ENCODE measurements at places on chromosomes 6 and 20.

DNA sequence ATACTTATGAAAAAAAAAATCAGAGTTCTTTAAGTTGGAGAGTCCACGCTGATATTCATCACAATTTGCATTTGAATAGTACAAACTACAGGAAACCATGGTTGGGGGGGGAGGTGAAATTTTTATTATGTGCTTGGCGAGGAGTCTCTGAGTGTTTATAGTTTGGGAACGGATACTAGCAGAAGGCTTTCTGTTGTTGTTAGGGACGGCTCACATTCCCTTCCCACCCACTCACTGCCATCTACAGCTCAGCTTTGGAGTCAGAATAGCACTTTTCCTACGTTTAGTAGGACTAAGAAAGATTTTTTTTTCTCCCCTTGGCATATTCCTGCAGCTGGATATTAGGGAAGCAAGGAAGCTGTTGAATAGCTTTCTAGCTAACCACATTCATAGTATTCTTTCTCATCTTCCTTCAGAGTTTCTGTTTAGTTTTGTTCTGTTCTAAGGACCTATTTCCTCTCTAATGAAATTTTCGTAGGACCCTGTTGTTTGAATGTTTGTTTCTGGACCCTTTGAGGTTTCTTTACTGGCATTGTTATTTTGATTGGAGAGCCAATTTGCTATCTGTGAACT lies 235.1 kb upstream of the ZNF217 start:
- no peak for DNase-seq

- DNase-seq: no peak
These were observed 10.2 kb downstream of the COL10A1 start for GRCh38 chr6:116115781-116116180.

GRCh38 chr20:353166-353565 lies 6.3 kb downstream of the NRSN2 start:
- DNase-seq: no peak

- DNase-seq: no peak
These were observed 166.7 kb downstream of the HAO1 start for GRCh38 chr20:7773511-7773910.

- no peak for DNase-seq
These were observed 4.6 kb downstream of the C6orf58 start for GRCh38 chr6:127581576-127581975.
